AG20443 (cell line): ENCODE measurements at places on chromosomes 11 and 22.

GRCh38 chr11:1738380-1738779 is 12.0 kb downstream of the IFITM10 start:
- DNase-seq, result no peak

DNA sequence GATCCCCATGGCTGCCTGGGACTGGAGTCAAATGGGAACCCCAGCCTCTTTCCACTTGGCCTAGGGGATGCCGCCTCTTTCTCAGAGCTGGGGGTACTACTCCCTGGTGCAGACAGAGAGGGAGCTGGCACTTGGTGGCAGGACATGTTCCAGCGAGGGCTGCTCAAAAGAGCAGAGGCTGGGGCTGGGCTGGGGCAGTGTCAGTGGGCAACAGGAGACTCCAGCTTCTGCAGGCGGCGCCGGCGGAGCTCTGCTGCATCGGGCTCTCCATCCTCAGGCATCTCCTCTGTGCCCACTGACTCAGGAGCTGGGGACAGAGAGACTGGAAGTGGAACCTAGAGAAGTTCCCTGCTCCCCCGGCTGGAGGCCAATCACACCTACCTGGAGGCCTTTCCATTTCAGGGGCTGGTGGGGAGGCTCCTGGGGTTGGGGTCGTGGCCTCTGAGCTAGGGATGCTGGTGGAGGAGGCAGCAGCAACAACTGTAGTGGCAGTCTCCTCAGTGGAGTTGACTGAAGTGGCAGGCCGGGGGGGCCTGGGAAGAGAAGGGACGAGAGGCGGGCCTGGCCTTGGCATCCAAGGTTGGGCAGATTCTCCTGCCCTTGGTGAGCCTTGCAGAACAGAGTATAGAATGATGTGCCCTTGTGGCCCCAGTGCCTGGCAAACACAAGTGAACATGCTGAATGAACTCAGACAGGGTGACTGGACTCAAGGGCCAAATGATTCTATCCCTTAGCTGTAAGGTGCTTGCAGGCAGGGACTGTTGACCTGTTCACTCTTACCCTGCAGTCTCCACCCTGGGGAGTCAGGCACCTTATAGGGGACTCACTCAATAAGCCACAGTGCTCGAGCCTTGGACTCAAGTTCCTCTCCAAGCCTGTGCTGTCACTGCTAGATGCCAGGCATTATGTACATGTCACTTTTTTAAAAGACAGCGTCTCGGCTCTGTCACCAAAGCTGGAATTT is 5.9 kb downstream of the SYVN1 start:
- DNase-seq, result no peak

GRCh38 chr11:72394416-72394815 is 39.9 kb downstream of the CLPB start:
- DNase-seq, result no peak

- no peak for DNase-seq
Observed at GRCh38 chr11:115178705-115179104, 325.5 kb downstream of the CADM1 start.

GRCh38 chr11:66969584-66970225 is 5.4 kb upstream of the C11orf86 start:
- peak; percentile 79 for DNase-seq
